HTR-8/SVneo (cell line): ENCODE measurements at places on chromosomes 7 and 10.
A peak's percentile ranks its signal among the peaks of the same experiment; 100 is the strongest.

- DNase-seq: peak; percentile 38
Measured at GRCh38 chr7:30091491-30091912, 43.3 kb upstream of the MTURN start.

- DNase-seq: no peak
Measured at GRCh38 chr10:37713132-37713501, 144.3 kb downstream of the ZNF248 start.

GRCh38 chr7:87575521-87575920 is 25.2 kb downstream of the ABCB1 start:
- DNase-seq: no peak

DNA sequence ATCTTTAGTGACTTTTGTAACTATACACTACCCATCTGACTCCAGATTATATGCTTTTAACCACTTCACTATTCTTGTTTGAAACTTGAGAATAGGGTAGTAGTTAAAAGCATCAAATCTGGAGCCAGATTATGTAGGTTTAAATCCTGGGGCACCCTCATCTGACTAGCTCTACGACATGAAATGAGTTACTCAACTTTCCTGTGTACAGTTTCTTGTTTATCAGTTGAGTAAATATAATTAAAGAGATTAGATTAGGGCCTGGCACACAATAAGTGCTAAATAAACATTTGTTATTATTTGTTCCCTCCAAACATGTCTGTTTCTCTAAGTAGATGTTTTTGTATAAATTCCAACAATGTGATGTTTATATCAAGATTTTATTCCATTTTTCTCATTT is 485.3 kb upstream of the LRRTM3 start:
- no peak for DNase-seq

GRCh38 chr7:96167424-96167823 is 154.5 kb downstream of the SLC25A13 start:
- DNase-seq: no peak

- DNase-seq: no peak
Measured at GRCh38 chr7:113093561-113093960, 6.9 kb upstream of the GPR85 start.

GRCh38 chr10:4656576-4657194 is 169.3 kb upstream of the AKR1E2 start:
- DNase-seq: peak; percentile 32

GRCh38 chr7:142319970-142320369 is 62.1 kb upstream of the PRSS58 start:
- no peak for DNase-seq

- DNase-seq: no peak
Measured at GRCh38 chr10:27328946-27329345, 88.3 kb upstream of the ACBD5 start.

GRCh38 chr7:12475362-12476063 is 71.8 kb upstream of the VWDE start:
- DNase-seq: peak; percentile 24

DNA sequence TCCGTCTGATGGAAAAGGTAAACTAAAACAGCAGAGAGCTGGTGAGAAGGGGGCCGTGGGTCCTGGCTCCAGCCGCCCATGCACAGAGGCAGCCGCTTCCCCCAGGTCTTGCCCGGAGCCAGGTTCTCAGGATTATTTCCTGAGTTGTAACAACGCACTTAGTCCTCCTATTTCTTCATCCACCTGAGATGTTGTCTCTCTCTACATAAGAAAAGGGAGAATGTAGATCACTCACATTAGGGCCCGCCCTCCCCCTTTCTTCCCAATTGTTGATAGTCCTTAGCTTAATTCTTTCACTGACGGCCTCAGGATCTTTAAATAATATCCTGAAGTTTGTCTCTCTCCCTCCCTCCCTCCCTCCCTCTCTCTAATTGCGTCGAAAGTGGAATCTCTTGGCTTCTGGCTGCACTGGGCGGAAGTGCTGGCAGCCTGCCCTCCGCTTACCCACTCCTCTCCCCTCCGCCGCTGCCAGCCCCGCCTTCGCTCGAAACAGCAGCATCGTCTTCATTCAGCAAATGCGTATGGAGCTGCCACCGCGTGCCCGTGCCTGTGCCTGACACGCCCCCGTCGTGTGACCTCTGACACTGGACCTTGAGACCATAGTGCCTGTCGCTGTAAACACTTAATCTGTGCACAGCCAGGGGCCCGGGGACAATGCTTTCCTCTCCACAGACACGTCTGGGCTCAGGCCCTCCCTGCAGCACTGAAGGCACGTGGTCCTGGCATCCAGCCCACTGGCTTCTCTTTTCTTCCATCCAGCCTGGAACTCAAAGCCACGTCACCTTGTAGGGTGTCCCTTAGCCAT is 174.5 kb upstream of the PPP2R2D start:
- DNase-seq: no peak

DNA sequence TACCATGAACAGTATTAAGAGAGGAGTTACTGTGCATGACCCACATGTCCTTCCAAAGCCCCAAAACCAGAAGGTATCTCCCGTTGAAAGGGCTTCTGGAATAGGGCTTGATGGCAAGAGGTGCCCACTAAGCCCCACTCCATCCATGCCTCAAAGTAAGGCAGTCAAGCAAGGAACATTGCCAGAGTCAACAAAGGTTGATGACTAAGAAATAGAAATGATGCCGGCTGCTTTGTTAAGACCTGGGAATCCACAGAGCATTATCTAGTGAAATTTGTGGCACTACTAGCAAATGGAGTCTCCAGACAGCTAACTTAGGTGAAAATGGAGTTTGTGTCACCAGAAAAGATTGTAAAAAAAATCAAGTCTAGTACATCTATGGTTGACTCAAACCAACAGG is 6.2 kb downstream of the SFR1 start:
- no peak for DNase-seq

DNA sequence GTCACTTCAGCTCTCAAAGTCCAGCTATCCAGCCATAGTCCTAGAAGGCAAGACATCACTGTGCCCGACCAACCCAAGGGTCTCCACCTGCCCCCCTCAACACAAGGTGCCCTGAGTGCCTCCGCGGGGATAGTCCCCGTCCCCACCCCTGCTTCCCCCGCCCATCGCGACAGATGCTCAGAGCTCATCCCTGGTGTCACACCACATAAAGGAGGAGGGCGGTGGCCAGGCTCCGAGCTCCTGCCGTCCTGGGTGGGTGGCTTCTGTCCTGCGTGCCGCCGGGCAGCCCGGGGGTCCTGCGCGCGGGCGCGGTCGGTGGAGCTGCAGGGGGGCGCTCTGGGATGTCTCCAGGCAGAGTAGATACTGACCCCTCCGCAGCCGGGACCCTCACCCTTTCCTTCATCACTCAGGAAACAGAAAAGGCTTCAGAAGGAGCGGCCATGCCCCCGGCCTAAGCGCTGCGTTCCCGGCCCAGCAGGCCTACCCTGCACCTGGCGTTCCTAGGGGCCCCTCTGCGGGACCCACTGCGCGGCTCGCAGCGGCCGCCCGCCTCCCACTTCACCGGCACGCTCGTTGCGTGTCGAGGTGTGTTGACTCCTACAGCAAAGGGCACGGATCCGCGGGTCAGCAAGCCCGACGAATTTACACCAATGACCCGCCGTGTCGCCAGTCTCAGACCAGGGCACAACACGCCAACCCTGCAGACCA is 53.4 kb downstream of the ALOX5 start:
- no peak for DNase-seq

GRCh38 chr7:5620459-5620881 is 161.0 kb downstream of the RNF216 start:
- DNase-seq: no peak

GRCh38 chr10:20962165-20962564 is 65.1 kb upstream of the NEBL start:
- DNase-seq: no peak
